ENCODE measurements at places on chromosomes 1 and 21.

GRCh38 chr1:18612073-18612472 lies 18.6 kb upstream of the PAX7 start:
- DNase-seq = no peak

DNA sequence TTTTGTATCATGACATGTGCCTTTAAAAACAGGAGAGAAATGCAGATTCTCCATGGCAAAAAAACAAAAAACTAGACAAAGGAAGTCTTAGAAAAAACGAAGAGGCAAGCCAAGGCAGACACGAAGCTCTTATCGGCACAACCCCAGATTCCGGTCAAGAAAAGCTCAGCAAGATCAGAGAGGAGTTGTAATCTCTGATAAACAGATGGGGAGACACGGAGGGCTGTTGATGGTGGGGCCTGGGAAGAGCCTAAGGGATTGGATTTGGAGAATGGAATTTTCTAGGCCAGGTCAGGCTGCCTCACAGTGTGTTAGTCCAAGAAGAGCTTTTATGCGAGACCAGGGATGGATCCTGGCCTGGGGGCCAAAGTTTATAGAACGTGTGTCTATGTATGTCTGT lies 96.2 kb upstream of the AKT3 start:
- DNase-seq = no peak

DNA sequence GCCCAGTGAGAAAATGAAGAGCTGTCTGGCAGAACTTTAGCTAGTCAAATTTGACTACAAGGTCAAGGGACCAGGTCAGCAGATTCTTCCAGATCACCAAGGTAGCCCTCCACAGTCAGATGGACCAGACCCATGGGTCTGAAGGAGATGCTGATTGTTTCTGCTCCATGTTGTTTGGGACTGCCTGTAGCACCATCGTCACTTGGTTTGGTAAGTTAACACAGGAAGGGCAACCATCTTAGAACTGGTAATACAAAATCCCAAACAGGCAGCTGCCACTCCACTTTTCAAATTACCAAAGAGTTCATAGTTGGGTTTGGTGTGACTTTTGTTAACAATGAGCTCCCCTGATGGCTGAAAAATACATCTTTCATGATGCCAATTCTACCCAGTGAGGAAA lies 9.0 kb downstream of the ITPKB start:
- no peak for DNase-seq

DNA sequence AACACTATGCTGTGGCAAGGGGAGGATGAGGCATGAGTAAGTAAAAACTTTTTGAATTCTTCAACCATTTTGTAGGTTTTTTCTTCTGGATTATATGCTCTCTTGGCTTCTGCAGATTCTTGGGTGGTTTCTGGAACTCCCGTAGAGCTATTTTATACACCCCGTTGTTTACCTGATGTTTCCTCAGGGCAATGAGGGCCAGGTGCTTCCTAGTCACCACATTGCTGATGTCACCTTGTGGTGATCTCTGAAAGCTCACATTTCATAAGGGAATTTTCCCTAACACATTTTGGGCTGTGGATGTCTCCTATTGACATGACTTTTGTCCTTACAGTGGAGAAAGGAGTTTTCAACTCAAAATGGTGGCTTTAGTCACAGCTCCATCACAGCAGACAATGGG lies 356.6 kb downstream of the PLA2G4A start:
- no peak for DNase-seq

GRCh38 chr1:179590671-179591070 lies 961 bp upstream of the TDRD5 start:
- DNase-seq = no peak

DNA sequence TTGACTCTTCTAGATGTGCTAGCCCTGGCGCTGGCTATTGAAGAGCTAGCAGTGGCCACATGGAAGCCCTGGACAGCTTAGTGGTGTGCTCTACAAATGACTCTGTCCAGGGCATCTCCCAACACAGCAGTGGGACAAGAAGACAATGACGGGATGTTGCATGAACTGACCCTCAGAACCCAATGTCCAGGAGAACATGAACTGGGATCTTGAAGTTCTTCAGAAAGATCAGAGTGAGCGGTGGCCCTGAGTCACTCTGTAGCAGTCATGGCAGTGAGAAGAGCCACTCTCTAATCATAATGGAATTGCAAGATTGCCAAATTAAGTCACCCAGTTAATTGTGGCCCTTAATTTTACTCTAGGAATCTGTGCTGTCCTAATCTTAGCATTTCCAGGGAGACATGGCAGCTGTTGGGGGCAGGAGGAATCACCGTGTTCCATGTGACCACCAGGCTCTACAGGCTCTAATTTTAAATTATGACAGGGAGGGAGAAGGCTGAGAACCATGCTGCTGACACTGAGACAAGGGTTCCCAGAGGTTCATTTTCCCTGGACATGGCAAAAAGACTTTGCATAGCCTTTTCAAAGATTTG lies 10.2 kb upstream of the OBSCN start:
- no peak for DNase-seq

DNA sequence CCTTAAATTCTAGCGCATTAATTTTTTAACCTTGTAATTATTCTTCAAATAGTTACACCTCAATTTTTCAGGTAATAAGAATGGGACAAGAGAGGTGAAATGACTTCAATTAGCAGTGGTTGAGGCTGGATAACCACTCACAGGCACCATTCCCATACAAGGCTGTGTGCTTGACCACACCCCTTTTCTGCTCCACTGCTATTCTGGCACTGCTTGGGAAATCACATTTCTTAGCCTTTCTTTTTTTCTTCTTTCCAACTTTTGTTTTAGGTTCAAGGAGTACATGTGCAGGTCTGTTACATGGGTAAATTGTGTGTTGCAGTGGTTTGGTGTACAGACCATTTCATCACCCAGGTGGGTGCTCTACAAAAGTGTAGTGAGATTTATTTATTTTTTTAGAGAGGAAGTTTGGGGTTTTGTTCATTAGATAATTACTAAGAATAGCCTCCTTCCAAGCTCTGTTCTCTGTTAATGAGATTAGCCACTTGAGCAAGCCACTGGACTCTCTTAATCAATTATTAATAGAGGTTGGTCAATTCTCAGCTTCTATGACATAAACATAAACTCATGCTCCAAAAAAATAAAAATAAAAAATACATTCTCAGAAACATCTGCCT lies 14.4 kb downstream of the ILDR2 start:
- no peak for DNase-seq

GRCh38 chr21:46472246-46472645 lies 13.6 kb downstream of the DIP2A start:
- no peak for DNase-seq

DNA sequence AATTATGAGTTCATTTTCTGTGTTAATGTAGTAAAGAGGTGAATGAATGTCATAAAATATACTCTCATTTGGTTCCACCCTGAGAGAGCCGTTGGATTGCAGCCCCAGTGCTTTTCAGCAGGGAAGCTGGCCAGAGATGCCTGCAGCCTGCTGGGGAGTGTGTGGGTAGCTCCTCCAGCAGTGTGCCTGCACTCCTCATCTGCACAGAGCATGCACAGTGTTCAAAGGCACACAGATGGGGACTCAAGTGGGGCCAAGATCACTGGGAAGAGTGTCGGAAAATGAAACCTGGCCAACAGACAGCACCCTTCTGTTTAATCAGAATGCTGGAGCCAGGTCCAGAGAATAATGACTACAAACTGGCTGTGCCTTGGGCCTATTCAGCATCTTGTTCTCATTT lies 206.8 kb downstream of the ST6GALNAC3 start:
- no peak for DNase-seq

DNA sequence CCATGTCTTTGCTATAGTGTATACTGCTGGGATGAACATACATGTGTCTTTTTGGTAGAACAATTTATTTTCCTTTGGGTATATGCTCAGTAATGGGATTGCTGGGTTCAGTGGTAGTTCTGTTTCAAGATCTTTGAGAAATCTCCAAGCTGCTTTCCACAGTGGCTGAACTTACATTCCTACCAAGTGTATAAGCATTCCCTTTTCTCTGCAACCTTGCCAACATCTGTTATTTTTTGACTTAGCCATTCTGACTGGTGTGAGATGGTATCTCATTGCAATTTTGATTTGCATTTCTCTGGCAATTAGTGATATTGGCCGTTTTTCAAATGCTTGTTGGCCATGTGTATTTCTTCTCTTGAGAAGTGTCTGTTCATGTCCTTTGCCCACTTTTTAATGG lies 37.5 kb upstream of the ANGPTL1 start:
- no peak for DNase-seq

DNA sequence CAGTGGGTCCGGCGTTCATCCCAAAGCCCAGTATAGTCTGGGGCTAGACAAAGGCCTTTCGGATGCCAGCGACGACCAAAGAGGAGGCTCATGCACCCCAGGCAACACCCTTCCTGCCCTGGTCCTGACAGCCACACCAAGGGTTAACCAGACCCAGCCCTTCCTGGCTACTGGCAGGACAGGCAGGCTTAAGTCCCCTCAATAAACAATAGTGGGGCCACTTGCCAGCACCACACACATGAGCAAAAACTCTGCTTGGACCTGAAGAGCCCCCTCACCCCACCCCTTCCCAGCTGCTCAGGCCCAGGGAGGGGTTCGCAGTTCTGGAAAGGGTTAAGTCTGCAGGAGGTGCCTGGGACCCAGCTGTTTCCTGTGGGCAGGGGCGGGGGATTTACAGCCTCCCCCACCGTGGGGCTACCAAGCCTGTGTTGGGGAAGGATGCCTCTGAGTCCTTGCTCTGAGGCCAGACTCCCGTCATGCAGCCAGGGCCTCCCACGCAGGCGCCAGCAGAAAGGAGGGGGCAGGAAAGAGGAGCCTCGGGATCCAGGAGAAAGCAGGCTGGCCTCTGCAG lies 18.2 kb downstream of the PHLDA3 start:
- DNase-seq = no peak

DNA sequence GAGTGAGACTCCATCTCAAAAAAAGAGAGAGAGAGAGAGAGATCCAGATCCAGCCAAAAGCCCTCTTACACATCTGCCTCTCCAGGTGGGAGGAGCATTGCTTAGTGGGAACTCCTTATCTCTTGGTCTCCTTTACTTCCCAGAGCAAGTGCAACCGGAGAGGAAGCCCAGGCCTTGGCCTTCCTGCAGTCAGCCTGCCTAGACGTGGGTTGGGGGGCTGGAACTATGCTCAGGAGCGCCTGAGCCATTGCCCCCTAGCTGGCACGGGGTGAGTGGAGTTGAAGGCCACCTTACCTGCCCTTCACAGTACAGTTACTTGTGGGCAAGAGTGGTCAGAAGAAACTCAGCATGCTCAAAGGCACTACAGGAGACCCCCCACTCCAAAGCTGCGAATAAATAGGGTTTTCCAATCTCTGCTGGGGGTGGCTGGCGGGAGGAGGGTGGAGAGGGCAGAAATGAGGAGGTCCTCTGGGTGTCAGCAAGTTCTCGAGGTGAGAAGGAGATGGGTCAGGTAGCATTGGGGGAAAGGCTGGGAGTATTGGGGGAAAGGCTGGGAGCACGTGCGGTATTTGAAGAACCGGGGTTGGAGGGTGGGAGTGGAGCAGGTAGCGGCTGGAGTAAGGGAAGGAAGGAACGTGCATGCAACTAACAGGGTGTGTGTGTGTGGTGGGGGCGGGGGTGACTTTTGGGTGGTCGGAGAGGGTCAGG lies 4.7 kb upstream of the DMBX1 start:
- DNase-seq = no peak

Measured in DMS153 (cell line).